Glutamatergic neuron (in vitro differentiated cells): ENCODE measurements at places on chromosomes 1 and 21. TPM values are rescaled to one million over a fixed set of nuclear protein-coding genes. Genes with fewer than 3 reads are reported as not detected.

CR2 gene
- total RNA-seq, result not detected

DNA sequence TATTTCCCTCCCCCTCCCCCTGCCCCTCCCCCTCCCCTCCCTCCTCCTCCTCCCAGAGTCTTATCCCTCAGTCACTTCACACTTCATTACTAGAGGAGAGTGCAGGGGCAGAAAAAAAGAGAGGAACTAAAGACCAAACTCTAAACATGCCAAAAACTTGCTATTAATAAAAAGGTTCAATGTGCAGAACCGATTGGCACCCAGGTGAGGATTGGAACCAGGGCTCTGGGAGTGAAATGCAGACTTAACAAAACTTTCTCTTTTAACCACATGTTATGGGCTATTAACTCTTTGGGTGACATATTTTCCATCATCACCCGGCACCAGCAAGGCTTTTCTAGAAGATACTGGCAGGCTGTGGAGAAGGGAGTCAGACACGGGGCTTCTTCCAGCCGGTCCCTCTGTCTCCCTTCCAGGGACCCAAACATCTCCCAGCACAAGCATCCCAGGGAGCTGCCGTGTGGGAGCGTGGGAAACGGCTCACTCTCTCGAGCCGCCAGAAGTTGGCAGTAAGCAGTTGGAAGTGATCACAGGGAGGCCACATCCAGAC is 13.6 kb downstream of the NID1 start:
- no peaks in the 10 kb centered on the region for H3K36me3 ChIP-seq
- no peak for DNase-seq
- H3K4me3 ChIP-seq, result no peak overlapping the region
- H3K27me3 ChIP-seq, result no peaks in the 10 kb centered on the region
- H3K27ac ChIP-seq, result no peak overlapping the region

- DNase-seq, result peak; percentile 54
- no peaks in the 10 kb centered on the region for H3K36me3 ChIP-seq
- no peak overlapping the region for H3K27ac ChIP-seq
- H3K27me3 ChIP-seq, result no peaks in the 10 kb centered on the region
- H3K4me1 ChIP-seq, result peaks cover 5% of the 10 kb centered on the region
Measured at GRCh38 chr1:235417086-235417697, 50.0 kb downstream of the TBCE start.

DNA sequence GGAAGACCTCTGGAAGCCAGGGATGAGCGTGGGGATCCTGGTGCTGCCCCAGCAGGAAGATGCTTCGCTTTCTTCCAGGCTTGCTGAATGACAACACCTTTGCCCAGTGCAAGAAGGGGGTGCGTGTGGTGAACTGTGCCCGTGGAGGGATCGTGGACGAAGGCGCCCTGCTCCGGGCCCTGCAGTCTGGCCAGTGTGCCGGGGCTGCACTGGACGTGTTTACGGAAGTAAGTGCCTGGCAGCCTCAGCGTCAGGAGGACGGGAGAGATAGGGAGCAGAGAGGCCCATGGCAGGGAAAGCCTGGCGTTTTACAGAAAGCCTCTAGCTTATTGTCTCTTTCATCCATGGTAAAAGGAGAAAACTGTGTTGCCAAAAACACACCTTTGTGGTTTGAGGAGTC is 23.5 kb downstream of the PHGDH start:
- H3K27ac ChIP-seq, result no peak overlapping the region
- peaks cover 4% of the 10 kb centered on the region for H3K4me1 ChIP-seq
- DNase-seq, result no peak
- H3K27me3 ChIP-seq, result peaks cover 9% of the 10 kb centered on the region

DNA sequence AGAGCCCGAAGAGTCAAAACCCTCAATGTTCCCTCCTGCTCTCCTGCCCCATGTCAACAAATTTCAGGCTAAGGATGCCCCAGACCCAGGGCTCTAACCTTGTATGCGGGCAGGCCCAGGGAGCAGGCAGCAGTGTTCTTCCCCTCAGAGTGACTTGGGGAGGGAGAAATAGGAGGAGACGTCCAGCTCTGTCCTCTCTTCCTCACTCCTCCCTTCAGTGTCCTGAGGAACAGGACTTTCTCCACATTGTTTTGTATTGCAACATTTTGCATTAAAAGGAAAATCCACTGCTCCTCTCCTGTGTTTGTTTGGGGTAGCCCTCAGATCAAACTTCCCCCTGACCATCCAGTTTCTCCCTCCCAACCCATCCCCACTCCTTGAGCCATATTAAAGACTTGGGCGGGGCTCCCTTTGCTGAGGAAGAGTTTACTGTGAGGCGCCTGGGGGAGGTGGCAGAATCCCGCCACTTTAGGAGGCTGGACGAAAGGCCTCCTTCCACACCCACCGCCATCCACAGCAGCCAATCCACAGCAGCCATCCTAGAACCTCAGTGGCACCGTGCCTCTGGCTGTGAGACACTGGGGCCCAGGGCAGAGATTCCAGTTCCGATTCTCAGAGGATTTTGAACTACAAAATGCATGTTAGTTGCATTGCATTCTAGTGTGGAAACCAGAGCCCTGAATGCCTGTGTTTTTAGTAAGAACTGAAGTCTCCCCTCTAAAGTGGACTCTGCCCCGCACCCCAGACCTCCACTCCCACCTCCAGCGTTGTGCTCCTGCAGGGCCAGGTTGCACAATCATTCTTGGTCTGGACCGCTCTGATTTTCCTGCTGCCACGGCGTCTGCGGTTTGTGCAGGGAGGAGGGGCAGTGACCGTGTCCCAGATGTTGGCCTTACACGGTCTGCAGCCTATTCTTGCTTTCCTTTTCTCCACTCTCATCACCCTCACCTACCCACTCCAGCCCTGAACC is 3.0 kb downstream of the OLFML3 start:
- no peak overlapping the region for H3K27ac ChIP-seq
- H3K4me1 ChIP-seq, result peaks cover 33% of the 10 kb centered on the region
- H3K4me3 ChIP-seq, result no peak overlapping the region
- no peak for DNase-seq

DNA sequence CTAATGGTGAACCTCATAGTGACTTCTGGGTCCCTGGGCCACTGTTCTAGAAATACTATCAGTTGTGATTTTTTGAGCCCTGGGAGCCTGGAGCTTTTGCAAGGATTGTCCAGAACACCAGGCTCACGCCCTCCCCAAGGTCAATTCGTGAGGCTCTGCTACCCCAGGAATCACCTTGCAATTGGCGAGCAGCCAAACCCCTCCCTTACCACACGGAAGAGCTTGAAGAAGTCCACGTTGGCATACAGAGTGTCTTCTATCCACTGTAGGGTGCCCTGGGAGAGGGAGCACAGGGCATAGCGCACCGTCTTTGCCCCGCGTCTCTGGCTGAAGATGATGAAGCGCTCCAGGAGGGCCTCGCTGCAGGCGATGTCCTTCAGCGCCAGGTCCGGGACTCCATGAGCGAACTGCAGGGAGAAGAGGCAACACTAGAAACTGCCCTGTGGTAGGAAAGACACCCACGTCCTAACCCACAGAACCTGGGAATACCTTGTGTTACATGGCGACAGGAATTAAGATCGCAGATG is 22.3 kb downstream of the ABCA4 start:
- no peak for DNase-seq
- H3K4me1 ChIP-seq, result no peaks in the 10 kb centered on the region
- H3K36me3 ChIP-seq, result peaks cover 7% of the 10 kb centered on the region

- no peak overlapping the region for H3K4me3 ChIP-seq
- H3K4me1 ChIP-seq, result peaks cover 11% of the 10 kb centered on the region
- DNase-seq, result no peak
- H3K27ac ChIP-seq, result peak overlapping the region; percentile 20
- H3K27me3 ChIP-seq, result peaks cover 6% of the 10 kb centered on the region
- no peaks in the 10 kb centered on the region for H3K36me3 ChIP-seq
Measured at GRCh38 chr1:67764633-67765032, 68.6 kb downstream of the GNG12 start.

GRCh38 chr21:36881228-36881627 is 85.2 kb downstream of the HLCS start:
- no peaks in the 10 kb centered on the region for H3K4me1 ChIP-seq
- H3K27me3 ChIP-seq, result no peaks in the 10 kb centered on the region
- no peak overlapping the region for H3K27ac ChIP-seq
- H3K4me3 ChIP-seq, result no peak overlapping the region
- no peak for DNase-seq

DNA sequence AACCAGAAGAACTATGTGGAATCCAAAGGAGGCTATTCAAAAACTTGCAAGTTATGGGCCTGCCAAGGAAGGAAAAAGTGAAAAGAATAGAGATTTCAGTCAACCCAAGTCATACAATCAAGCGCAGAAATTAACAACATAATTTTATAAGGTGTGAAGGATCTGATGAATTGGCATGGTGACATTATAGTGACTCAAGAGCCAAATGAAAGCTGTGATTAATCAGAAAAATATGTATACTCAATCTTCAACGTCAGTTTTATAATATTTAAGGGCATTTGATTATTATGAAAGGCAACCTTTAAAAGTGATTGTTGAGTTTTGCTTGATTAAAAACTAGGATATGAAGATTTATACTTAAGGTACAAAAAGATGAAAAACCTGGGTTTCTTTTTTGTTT is 37.8 kb upstream of the THEM4 start:
- no peaks in the 10 kb centered on the region for H3K27me3 ChIP-seq
- no peaks in the 10 kb centered on the region for H3K36me3 ChIP-seq
- peaks cover 7% of the 10 kb centered on the region for H3K4me1 ChIP-seq

- no peak overlapping the region for H3K27ac ChIP-seq
- H3K4me1 ChIP-seq, result peaks cover 4% of the 10 kb centered on the region
- DNase-seq, result no peak
Measured at GRCh38 chr1:67571901-67572593, 113.0 kb upstream of the GADD45A start.

DNA sequence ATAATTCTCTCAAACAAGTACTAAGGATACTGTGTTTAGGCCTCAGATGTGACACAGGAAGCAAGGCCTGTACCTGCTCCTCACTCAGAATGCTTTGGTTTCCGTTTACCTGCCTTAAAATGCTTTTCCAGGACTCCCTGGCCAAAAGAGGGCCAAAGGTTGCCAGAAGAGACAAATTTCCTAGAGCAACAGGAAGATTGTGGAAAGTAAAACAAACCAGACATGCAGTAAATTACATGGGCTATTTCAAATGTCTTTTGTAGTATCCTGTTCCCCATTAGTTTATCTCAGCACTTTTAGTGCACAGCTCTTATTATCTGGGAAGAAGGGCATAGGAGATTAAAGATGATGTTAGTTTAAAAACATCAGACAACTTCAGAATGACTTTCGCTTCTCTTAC is 280.0 kb downstream of the NFIA start:
- H3K27me3 ChIP-seq, result peaks cover 2% of the 10 kb centered on the region
- DNase-seq, result no peak
- no peaks in the 10 kb centered on the region for H3K36me3 ChIP-seq
- H3K4me3 ChIP-seq, result no peak overlapping the region
- peak overlapping the region; percentile 57 for H3K27ac ChIP-seq

- H3K4me3 ChIP-seq, result no peak overlapping the region
- DNase-seq, result no peak
- peaks cover 3% of the 10 kb centered on the region for H3K27me3 ChIP-seq
- peaks cover 5% of the 10 kb centered on the region for H3K36me3 ChIP-seq
- no peak overlapping the region for H3K27ac ChIP-seq
- H3K4me1 ChIP-seq, result peaks cover 2% of the 10 kb centered on the region
Measured at GRCh38 chr21:14116080-14116481, 94.7 kb downstream of the LIPI start.

DNA sequence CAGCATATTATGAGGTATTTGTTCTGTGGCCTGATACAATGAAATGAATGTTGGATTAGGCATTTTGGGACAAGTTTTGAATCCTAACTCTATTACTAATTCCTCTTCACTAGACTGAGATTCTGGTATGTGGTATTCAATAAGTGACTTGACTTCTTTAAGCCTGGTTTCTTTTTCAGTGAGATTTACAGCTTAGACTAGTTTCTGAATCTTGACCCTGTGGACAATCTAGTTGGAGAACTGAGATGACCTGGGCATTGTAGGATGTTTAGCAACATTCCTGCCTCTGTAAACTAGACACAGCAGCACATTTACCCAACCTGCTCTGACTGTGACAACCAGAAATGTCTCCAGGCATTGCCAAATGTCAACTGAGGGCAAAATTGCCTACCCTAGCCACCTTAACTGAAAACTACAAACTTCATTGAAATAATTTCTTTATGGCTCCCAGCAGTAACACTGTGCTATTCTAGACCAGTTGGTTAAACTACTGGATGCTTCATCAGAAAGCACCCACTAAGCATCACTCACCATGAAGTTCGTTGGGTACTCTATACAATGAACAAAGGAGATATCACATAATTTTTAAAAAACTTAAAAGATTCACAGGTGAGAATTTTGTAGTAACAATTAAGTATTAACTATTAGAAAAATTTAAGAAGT is 16.8 kb downstream of the PTPRC start:
- no peak for DNase-seq
- H3K27ac ChIP-seq, result no peak overlapping the region
- H3K36me3 ChIP-seq, result no peaks in the 10 kb centered on the region
- no peaks in the 10 kb centered on the region for H3K27me3 ChIP-seq

GRCh38 chr1:119681560-119681959 is 30.2 kb upstream of the PHGDH start:
- H3K27me3 ChIP-seq, result no peaks in the 10 kb centered on the region
- no peaks in the 10 kb centered on the region for H3K36me3 ChIP-seq
- no peak for DNase-seq
- no peaks in the 10 kb centered on the region for H3K4me1 ChIP-seq

- H3K27me3 ChIP-seq, result no peaks in the 10 kb centered on the region
- no peaks in the 10 kb centered on the region for H3K36me3 ChIP-seq
- H3K4me1 ChIP-seq, result no peaks in the 10 kb centered on the region
- H3K27ac ChIP-seq, result no peak overlapping the region
Measured at GRCh38 chr1:58874757-58875755, 91.2 kb upstream of the JUN start.

- peaks cover 16% of the 10 kb centered on the region for H3K4me1 ChIP-seq
- peaks cover 12% of the 10 kb centered on the region for H3K27me3 ChIP-seq
- peak; percentile 43 for DNase-seq
- H3K4me3 ChIP-seq, result peak overlapping the region; percentile 60
Measured at GRCh38 chr1:225848030-225848955, 33.9 kb downstream of the TMEM63A start.

- H3K4me3 ChIP-seq, result no peak overlapping the region
- no peaks in the 10 kb centered on the region for H3K36me3 ChIP-seq
- DNase-seq, result no peak
- H3K27me3 ChIP-seq, result no peaks in the 10 kb centered on the region
Measured at GRCh38 chr1:187696073-187696472, 867.3 kb downstream of the PLA2G4A start.

DNA sequence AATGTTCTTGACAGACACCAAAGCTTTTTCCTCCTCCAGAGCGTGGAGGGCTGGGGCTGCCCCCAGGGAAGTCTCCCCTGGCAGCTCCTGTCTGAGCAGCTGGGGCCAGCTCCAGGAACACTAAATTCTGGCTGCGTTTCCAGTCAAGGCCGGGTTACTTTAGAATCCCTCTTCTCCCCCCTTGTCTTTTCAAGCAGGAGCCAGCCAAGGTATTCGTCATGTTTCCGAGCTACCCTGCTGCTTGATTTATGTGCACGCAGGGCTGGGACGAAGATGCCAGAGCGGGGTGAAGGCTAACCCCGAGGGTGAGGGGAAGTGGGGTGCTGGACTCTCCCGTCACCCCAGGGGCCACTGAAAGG is 68.1 kb upstream of the ANGPTL1 start:
- no peak for DNase-seq
- H3K36me3 ChIP-seq, result no peaks in the 10 kb centered on the region
- peaks cover 4% of the 10 kb centered on the region for H3K27me3 ChIP-seq
- H3K4me1 ChIP-seq, result peaks cover 21% of the 10 kb centered on the region

GRCh38 chr1:30898031-30898815 is 10.3 kb downstream of the SDC3 start:
- DNase-seq, result no peak
- H3K27me3 ChIP-seq, result peaks cover 6% of the 10 kb centered on the region
- no peak overlapping the region for H3K27ac ChIP-seq
- peaks cover 27% of the 10 kb centered on the region for H3K4me1 ChIP-seq
- no peaks in the 10 kb centered on the region for H3K36me3 ChIP-seq
- H3K4me3 ChIP-seq, result no peak overlapping the region

GRCh38 chr1:12547586-12548225 is 70.3 kb downstream of the DHRS3 start:
- no peak for DNase-seq
- peaks cover 5% of the 10 kb centered on the region for H3K4me1 ChIP-seq
- H3K27me3 ChIP-seq, result peaks cover 3% of the 10 kb centered on the region
- H3K27ac ChIP-seq, result no peak overlapping the region
